ENCODE measurements at places on chromosomes 12 and 14. TPM values are rescaled to one million over a fixed set of nuclear protein-coding genes. Genes with fewer than 3 reads are reported as not detected.

The STYK1 gene
- total RNA-seq, result 12.3 TPM

The SMIM41 gene
- 0.19 TPM for total RNA-seq

The RDH12 gene
- not detected for total RNA-seq

The ATF7IP gene
- 43.1 TPM for total RNA-seq

The IFNG-AS1 gene
- not detected for total RNA-seq

The CLEC1B gene
- total RNA-seq, result not detected

The GARIN6 gene
- not detected for total RNA-seq
